ENCODE measurements at places on chromosomes 6 and 20.

DNA sequence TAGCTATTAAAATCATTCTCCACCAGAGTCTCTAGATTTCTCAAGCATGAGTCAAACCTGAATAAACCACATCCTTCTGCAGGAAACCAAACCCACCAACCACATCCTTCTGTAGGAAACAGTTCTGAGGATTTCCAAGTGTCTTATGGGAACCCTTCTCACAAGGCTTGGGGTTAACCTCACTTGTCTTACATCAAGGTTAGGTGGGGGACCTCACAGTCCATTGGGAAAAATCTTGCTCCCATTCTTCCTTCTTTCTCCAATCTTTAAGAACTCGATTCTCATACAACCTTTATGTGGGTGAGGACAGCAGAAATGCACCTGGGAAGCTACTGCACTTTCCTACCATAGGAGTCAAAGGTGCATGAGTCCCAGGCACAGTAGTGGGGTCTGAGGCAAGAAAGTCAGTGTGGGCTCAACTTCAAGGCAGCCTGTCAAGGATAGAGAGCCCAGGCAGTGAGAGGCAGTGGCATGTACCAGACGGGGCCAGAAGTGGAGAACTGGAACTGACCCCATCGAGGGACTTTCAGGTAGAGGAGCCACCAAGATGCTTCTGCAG is 114.5 kb downstream of the SLC22A3 start:
- peak; percentile 83 for DNase-seq

- DNase-seq, result no peak
Measured at GRCh38 chr6:65671922-65672321, 35.1 kb downstream of the EYS start.

DNA sequence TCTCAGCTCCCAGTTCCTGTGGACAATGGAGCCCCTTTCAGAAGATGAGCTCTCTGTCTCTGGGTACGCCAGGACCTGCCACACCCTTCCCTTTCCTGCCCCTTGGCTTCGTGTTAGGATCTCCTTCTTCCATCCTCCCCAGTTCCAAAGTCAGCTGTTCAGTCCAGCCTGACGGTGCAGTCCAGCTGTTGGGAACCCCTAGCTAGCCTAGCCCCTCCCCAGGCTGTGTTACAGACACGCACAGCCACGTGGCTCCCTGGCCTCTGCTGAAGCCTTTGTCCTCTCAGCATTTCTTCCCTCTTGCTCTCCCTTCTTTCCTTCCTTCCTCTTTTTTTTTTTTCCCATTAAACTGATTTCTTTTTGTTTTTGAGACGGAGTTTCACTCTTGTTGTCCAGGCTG is 12.4 kb upstream of the TFAP2C start:
- no peak for DNase-seq

GRCh38 chr20:8967641-8968245 is 101.1 kb upstream of the PLCB4 start:
- no peak for DNase-seq

DNA sequence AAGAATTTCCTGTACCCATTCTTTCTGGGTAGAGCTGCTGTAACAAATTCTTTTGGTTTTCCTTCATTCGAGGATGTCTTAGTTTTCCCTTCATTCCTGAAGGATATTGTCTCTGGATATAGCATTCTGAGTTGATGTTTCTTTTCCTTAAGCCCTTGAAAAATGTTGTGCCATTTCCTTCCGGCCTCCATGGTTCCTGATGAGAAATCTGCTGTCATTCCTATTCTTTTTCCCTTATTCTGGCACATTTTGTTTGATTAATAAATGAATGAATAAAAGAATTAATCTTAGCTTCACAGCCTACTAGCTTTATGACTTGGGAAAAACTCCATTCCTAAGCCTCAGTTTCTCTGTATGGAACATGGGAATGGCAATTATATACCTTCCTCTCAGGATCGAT is 173.1 kb downstream of the EYA2 start:
- DNase-seq, result no peak

- no peak for DNase-seq
Measured at GRCh38 chr6:42344756-42345155, 107.0 kb downstream of the TRERF1 start.

GRCh38 chr20:40945754-40946450 is 82.7 kb upstream of the TOP1 start:
- DNase-seq, result no peak

Data from skeletal muscle cell (primary cell).